ENCODE measurements at places on chromosomes 1 and 21. TPM values are rescaled to one million over a fixed set of nuclear protein-coding genes. Genes with fewer than 3 reads are reported as not detected.

DNA sequence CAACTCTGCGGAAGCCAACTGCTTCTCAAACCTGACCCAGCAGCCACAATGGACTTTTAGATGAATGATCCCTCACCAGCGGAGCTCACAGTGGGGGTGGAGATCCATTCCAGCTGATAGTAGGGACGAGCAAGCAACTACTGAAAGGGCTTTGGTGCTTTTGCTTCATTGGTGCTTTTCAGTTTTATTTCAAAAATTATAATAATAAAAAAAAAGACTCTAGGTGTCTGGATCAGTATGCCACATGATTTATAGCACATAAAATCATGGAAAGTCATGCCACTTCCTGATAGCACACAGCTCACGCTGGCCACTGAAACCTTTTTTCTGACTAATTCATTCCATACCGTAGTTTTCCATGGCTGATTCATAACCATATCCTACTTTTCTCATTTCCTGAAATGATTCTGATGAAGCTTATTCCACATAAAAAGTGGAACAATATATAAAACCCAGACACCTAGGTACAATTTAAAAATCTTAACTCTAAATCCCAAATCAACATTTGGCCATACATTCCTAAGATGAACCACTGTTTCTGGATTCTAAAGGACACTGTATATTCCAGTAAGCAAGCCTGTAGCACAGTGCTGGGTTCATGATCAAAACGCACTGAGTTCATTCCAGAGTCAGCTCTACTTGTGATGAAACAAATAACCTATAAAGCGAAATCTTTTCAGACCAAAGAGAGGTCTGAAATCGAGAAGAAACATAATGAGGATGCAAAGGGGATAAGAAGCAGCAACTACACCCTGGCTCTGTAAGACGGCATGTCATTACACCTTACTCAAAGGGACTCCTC lies 41.3 kb upstream of the KCNE1 start:
- DNase-seq: no peak

DNA sequence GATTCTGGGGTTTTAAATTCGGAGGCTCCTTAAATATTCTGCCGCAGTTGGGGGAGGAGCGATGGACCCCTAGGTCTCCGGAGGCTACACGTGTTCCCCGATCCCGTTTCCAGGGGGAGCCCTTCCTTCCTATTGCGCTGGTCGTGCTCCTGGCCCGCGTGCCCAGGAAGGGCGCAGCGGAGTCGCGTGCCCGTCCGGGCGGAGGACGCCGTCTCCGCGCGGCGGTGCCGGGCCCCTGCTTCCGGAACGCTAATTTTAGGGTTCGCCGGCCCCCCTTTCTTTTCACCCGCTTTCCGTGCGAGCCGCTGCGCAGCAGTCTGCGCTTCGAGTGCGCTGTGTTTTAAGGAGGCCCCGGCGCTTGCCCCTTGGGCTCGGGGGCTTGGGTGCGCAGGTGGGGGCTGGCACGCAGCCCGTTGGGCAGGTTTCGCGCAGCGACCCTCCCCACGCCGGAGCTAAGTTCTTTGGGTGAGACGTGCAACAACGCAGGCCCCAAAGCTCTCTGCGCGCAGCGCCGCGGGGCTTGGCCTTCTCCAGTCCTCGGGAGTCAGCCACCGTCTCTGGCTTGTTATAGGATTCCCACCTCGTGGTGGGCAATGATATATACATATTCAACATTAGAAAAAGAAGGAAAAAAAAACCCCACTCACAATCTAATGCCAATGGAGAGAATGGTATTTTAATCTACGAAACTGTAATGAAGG lies 43.5 kb upstream of the DNAJC6 start:
- no peak for DNase-seq

DNA sequence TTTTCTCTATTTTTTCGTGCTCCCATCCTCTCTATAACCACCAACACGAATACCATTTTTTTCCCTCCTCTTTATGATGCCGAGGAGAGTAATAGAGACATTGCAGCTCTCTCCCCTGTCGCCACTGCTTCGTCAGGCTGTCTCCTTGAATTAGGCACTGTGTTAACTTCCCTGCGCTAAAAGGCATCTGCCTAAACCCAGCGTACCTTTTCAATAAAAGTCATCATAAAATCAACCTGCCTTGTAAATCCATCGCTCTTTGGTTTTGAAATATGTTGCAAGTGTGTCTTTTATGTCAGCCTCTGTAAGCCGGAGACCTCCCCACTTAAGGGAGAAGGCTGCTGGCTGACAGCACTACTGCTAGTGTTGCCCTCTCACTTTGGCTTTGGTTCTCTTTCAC lies 8.7 kb downstream of the RNF220 start:
- no peak for DNase-seq

- no peak for DNase-seq
Measured at GRCh38 chr21:45104560-45104959, 30.2 kb downstream of the ADARB1 start.

- no peak for DNase-seq
Measured at GRCh38 chr1:63753591-63753990, 20.2 kb upstream of the ROR1 start.

DNA sequence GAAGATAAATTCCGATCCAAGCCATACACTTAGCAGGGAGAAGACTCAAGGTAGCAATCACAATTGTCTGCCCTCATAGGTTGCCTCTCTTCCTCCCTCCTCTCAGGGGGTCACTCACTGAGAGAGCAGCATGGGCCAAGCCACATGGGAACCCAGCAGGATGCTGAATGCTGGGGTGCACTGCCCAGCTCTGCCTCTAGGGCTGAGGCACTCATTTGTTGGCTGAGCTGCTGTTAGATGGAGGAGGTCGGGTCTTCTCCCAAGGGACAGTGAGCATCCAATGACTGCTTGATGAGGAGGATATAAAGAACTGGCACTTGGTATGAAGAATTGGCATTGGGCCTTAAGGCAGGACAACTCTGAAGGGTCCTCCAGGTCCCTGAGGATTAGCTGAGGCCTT lies 418.8 kb downstream of the SIPA1L2 start:
- DNase-seq: no peak

GRCh38 chr1:180536821-180537372 lies 21.9 kb upstream of the OVAAL start:
- DNase-seq: no peak

LAMB3 gene
- total RNA-seq: 5.1 TPM

GPR61 gene
- not detected for total RNA-seq

DNA sequence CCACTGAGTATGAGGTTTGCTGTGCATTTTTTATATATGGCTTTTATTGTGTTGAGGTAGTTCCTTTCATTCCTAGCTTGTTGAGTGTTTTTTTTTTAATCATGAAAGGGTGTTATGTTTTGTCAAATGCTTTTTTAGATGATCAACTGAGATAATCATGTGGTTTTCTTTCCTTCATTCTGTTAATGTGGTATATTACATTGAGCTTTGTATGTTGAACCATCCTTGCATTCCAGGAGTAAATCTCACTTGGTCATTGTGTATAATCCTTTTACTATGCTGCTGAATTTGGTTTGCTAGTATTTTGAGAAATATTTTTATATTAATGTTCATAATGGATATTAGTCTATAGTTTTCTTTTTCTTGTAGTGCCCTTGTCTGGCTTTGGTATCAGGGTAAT lies 11.1 kb upstream of the ZBTB40 start:
- DNase-seq: no peak

CLCA1 gene
- total RNA-seq: not detected

DNA sequence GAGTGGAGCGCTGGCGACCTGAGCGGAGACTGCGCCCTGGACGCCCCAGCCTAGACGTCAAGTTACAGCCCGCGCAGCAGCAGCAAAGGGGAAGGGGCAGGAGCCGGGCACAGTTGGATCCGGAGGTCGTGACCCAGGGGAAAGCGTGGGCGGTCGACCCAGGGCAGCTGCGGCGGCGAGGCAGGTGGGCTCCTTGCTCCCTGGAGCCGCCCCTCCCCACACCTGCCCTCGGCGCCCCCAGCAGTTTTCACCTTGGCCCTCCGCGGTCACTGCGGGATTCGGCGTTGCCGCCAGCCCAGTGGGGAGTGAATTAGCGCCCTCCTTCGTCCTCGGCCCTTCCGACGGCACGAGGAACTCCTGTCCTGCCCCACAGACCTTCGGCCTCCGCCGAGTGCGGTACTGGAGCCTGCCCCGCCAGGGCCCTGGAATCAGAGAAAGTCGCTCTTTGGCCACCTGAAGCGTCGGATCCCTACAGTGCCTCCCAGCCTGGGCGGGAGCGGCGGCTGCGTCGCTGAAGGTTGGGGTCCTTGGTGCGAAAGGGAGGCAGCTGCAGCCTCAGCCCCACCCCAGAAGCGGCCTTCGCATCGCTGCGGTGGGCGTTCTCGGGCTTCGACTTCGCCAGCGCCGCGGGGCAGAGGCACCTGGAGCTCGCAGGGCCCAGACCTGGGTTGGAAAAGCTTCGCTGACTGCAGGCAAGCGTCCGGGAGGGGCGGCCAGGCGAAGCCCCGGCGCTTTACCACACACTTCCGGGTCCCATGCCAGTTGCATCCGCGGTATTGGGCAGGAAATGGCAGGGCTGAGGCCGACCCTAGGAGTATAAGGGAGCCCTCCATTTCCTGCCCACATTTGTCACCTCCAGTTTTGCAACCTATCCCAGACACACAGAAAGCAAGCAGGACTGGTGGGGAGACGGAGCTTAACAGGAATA lies 4.2 kb downstream of the TFAP2E start:
- DNase-seq: no peak

KCNA3 gene
- total RNA-seq: 1.8 TPM

DNA sequence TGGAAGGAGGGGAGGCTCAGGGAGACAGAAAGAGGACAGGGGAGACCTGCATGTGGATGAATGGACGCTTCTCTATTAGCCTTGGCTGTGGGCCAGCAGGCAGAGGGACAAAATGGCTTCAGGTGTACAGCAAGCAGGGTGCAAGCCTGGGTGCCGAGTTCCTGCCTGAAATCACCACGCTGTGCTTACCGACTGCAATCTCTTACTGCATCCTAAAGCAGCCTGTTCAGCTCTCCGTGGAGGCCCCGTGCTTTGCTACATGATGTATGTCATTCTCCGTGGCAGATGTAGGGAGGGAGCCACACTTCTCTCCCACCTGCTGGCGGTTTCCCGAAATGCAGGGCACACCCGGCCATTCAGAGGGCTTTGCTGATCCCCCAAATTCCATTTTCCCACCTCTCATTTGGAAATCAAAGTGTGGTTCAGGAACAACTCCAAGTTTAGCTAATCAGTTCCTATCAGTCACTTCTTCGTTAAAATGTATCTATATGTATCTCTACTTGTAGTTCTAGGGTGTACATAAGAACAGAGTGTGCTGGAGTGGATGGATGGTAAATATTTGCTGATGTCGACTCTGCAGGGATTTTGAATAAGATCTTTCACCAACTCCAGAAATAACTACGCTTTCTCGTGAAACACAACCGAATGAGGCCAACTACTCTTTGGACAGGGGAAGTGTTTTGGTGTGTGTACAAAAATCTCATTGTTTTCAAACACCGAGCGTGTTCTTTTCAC lies 122.3 kb upstream of the BACE2 start:
- no peak for DNase-seq

CFAP74 gene
- total RNA-seq: not detected

DNA sequence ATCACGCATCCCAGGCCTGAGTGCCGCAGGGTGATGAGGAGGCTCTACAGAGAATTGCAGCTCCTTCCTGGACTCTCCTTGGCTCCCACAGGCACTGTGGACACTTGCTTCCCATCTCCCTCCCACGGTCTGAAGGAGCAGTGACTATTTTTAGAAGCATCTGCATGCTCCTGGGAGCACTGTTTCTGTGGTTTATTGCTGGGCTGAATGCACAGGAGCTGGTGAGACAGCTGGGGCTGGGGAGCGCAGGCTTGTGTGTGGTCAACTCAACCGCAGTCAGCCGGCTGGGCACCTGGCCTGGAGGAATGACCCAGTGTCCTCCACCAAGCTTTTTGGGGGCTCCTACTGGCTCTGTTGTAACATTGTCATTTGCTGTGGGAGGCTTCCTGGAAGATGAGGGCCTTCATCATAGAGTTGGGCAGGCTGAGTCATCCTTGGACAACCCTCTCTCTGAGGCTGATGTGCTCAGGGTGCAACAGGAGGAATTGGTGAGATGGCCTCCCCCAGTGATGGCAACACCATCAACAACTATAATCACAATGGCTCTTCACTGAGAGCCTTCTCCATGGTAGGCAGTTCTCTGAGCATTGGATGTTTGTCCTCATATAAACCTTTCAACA lies 1.7 kb downstream of the NFASC start:
- DNase-seq: no peak

MSH4 gene
- total RNA-seq: 0.28 TPM

DNA sequence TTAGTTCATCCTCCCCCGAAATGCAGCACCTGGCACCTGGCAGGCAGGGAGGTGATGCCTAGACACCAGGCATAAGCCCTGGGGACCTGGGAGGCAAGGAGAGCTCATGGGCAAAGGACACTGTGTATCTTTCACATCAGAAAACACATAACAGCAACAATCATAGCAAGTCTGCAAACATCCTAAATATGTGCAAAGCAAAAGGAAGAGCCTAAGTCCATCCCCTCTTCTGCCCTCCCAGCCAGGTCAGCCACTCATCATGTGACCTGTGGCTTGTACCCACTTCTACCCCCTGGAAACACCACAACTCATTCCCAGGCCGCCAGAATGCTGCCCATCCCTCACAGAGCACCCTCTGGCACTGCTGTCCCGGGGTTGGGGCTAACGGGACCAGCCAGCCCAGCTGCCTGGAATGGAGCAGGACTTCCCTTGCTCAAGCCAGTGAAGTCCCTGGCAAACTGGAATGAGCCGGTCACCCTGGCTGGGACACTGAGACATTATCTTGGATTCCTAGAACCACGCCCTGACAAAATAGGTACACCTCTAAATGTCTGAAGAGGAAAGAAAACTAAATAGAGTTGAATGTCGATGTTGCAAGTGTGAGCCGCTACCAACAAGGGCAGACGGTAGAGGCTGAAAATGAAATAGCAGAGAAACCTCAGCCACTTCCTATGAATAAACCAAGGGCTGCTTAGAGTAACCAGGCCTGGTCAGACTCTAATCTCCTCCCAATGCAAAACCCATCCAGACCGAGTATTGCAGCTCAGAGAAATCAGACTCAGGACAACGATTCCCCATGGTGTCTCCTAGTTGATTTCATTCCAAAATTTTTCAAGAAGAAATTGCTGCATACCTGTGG lies 29.4 kb downstream of the TMPRSS2 start:
- no peak for DNase-seq

- no peak for DNase-seq
Measured at GRCh38 chr21:36209626-36210171, 53.1 kb downstream of the DOP1B start.

DNA sequence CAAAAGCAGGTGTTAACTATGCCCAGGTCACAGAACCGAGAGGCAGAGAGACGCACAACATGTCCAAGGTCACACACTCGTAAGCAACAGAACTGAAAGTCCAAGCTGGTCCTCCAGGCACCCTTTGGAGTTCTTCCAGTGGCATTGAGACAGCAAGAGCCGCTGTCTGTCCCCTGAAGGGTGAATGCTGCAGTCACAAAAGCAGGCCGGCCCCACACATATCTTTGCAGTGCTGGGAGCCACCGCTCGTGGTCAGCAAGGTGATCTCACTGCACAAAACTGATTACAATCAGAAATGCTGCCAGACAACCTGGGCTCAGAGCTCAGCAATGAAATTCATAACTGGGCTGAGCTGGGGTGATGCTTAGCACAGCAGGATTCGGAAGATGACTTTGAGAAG lies 47.4 kb upstream of the RAB4A start:
- DNase-seq: no peak
